Stimulated activated CD4-positive, alpha-beta T cell treated with anti-CD3 and anti-CD28 coated beads, Interleukin-2, amount 100 ng/mL, for 4 hours (primary cell): ENCODE measurements at places on chromosomes 1 and 21.

GRCh38 chr21:37582590-37582989, 216.0 kb downstream of the DYRK1A start:
- no peak for DNase-seq

- no peak for DNase-seq
Observed at GRCh38 chr1:17183388-17184160, 21.4 kb upstream of the PADI1 start.

- no peak for DNase-seq
Observed at GRCh38 chr1:63810936-63811469, 37.2 kb downstream of the ROR1 start.

GRCh38 chr1:88333086-88333695, 350.9 kb upstream of the PKN2 start:
- no peak for DNase-seq

DNA sequence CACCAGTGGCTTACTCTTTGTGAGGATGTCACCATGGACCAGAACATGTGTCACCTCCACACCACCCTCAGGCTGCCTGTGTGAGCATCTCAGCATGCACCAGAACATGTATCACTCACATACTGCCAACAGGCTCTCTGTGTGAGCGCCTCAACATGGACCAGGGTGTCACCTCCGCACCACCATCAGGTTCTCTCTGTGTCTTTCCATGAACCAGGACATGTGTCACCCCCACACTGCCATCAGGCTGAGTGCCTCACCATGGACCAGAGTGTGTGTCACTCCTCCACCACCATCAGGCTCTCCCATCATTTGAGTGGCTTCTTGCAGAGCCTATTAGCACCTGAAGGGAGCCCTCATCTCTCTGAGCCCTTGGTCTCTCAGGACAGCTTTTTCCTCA, 125.2 kb downstream of the ZNF648 start:
- DNase-seq, result no peak

- no peak for DNase-seq
Observed at GRCh38 chr21:15552914-15553494, 176.8 kb upstream of the USP25 start.

GRCh38 chr1:63612971-63613370, 19.8 kb downstream of the PGM1 start:
- no peak for DNase-seq

- no peak for DNase-seq
Observed at GRCh38 chr1:116326486-116326885, 46.6 kb upstream of the ATP1A1 start.

- no peak for DNase-seq
Observed at GRCh38 chr1:41619511-41620364, 135.3 kb upstream of the EDN2 start.

GRCh38 chr1:55250399-55251075, 35.4 kb upstream of the USP24 start:
- no peak for DNase-seq

DNA sequence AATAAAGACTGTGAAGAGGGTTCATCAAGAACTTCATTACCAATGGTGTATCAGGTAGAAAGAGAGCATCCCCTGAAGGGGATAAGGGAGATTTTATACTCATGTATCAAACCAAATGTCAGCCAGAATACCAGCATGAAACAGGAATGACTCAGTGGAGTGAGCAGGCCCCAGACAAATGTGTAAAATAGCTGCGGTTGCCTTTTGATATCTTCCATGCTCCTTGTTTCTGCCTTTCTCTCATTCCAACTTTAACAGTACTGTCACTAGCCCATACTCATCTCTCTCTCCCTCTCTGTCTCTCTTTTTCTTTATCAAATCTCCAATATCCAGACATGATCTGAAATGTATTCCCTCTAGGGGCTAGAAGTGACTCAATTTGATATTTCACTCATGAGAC, 47.8 kb downstream of the GPR88 start:
- no peak for DNase-seq

DNA sequence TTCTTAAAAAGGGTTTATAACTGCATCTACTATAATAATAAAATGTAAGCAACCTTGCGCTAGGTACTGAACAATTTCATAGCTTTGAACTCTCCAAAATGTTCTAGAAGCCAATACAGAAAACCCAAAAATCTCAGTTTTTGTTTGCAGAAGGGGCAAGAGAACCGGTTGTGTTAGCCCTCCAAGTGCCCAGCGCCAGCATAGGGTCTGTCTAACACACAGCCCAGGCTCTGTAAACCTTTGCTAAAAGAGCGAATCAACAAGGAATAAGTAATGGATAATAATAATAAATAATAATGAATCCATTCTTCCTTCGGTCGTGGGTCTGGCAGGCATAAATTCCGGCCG, 333 bp upstream of the CHAF1B start:
- no peak for DNase-seq

GRCh38 chr1:53430779-53431178, 28.4 kb upstream of the DMRTB1 start:
- DNase-seq, result no peak

DNA sequence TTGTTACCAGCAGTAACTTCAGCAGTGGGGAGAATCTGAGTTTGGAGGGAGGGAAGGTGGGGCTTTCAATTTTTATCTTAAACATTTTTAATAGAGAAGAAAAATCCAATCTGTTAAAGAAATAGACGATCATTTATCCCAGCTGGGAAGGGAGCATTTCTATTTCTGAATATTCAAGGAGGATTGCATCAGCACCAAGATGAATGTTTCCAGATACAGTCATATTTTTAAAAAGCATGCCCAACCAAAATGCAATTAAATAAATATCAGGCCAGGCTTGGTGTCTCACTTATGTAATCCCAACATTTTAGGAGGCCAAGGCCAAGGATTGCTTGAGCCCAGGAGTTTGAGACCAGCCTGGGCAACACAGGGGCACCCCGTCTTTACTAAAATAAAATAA, 1.7 kb upstream of the ATP1A4 start:
- no peak for DNase-seq

DNA sequence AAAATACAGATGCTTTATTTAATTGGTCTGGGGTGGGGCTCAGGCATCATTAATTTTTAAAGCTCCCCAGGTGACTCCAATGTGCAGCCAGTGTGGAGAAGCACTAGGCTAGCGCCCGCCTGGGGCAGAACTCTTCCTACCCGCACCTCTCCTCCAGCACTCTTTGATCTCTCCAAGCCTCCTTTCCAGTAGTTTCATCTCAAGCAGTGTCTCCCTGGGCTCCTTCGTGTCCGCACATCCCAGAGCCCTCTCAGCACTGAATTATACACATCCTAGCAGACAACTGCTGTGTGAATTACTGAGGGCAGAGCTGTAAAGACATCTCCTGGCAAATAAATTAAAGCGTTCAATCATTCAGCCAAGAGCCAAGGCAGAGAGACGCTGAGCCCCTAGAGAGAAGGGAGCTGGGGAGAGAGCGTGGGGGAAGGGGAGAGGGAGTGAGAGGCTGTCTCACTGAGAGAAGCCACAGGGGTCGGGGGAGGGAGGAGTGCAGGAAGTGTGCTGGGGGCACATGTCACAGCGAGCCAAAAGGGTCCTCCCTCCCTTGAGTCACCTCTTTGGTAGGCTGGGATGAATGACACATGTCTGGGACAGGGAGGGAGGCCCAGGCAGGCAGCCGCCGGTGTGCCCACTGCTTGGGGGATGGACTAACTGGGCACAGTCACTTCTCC, 21.0 kb upstream of the PARP1 start:
- no peak for DNase-seq

GRCh38 chr1:20584890-20585289, 4.0 kb upstream of the CDA start:
- no peak for DNase-seq

GRCh38 chr1:3868464-3869006, 11.3 kb downstream of the DFFB start:
- no peak for DNase-seq
